Breast epithelium (tissue), 4 donors: ENCODE measurements at places on chromosomes 1 and 21. TPM values are rescaled to one million over a fixed set of nuclear protein-coding genes. Genes with fewer than 3 reads are reported as not detected.
A peak's percentile ranks its signal among the peaks of the same experiment; 100 is the strongest.

DNA sequence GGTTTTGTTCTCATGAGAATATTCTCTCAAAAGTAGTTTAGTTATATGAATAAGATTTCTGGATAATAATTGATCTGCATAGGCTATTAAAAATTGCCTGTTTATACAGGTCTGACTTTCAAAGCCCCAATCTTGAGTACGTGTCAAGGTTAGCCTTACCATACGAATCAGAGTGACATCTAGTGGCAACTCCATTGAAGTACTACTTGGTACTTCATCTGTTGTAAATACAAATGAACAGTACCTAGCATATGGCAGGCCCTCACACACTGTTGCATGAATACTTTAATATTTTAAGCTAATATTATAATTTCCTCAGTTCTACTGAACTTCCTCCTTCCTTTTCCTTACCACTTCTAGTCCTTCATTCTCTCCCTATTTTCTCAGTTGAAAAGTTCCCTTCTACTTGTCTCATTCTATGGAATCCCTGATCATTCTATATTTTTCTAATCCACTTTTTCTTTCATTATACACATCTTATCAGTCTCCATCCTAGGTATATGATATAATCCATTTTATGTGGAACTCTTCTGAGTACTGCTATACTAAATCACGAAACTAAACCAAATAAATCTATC is 101.2 kb downstream of the AKT3 start:
- H3K36me3 ChIP-seq: no peaks in the 10 kb centered on the region
- no peaks in the 10 kb centered on the region for H3K4me1 ChIP-seq
- H3K27me3 ChIP-seq: no peaks in the 10 kb centered on the region
- DNase-seq: no peak
- no peak overlapping the region for H3K4me3 ChIP-seq

- H3K27me3 ChIP-seq: no peaks in the 10 kb centered on the region
- no peak overlapping the region for H3K27ac ChIP-seq
- no peak for DNase-seq
- H3K4me3 ChIP-seq: no peak overlapping the region
- H3K36me3 ChIP-seq: no peaks in the 10 kb centered on the region
These were observed 31.9 kb downstream of the MROH9 start for GRCh38 chr1:170967042-170967910.

GRCh38 chr1:54312796-54313316 is 93.3 kb downstream of the SSBP3 start:
- H3K4me1 ChIP-seq: peaks cover 5% of the 10 kb centered on the region
- peak overlapping the region; percentile 64 for H3K27ac ChIP-seq
- DNase-seq: peak; percentile 54
- H3K36me3 ChIP-seq: no peaks in the 10 kb centered on the region
- H3K4me3 ChIP-seq: no peak overlapping the region

GRCh38 chr1:41359211-41360073 is 1.8 kb upstream of the FOXO6 start:
- H3K27ac ChIP-seq: no peak overlapping the region
- H3K4me3 ChIP-seq: no peak overlapping the region
- H3K36me3 ChIP-seq: no peaks in the 10 kb centered on the region
- H3K27me3 ChIP-seq: no peaks in the 10 kb centered on the region
- DNase-seq: no peak

GRCh38 chr1:15834406-15835204 is 12.9 kb upstream of the SPEN start:
- peaks cover 13% of the 10 kb centered on the region for H3K4me1 ChIP-seq
- H3K36me3 ChIP-seq: no peaks in the 10 kb centered on the region
- H3K27ac ChIP-seq: peak overlapping the region; percentile 96
- H3K27me3 ChIP-seq: no peaks in the 10 kb centered on the region

GRCh38 chr1:158186180-158186579 is 5.5 kb downstream of the CD1D start:
- H3K4me1 ChIP-seq: no peaks in the 10 kb centered on the region
- no peak for DNase-seq
- peaks cover 35% of the 10 kb centered on the region for H3K27me3 ChIP-seq

DNA sequence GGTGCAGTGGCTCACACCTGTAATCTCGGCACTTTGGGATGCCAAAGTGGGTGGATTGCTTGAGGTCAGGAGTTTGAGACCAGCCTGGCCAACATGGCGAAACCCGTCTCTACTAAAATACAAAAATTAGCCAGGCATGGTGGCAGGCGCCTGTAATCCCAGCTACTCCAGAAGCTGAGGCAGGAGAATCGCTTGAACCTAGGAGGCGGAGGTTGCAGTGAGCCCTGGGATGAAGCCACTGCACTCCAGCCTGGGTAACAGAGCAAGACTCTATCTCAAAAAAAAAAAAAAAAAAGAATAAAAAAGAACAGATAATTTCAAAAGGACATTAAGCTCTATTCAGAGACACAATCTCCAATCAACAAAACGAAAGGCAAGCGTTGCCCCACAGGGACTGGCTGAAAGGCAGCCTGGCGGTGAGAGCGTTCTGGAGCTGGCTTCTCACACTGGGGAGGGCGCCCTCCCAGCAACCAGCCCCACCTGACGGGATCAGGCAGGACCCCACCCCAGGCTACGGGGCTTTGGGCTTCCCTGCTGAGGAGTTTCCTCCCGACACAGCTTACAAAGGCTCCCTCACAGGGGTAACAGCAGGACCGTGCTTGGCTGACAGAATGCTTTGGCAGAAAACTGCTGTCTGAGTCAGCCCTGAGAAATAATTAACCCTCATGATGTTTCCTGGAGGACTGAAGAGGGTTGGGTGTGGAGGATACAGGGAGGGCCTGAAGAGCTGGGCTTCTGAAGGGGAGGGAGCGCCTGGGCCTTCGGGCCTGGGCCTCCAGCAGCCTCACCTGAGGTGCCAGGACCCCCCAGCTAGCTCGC is 31.1 kb upstream of the SRP9 start:
- H3K36me3 ChIP-seq: no peaks in the 10 kb centered on the region
- peaks cover 5% of the 10 kb centered on the region for H3K4me1 ChIP-seq

GRCh38 chr1:17642943-17643342 is 103.4 kb downstream of the ARHGEF10L start:
- H3K4me3 ChIP-seq: no peak overlapping the region
- H3K27me3 ChIP-seq: no peaks in the 10 kb centered on the region
- no peaks in the 10 kb centered on the region for H3K36me3 ChIP-seq
- no peak overlapping the region for H3K27ac ChIP-seq
- DNase-seq: no peak
- H3K4me1 ChIP-seq: no peaks in the 10 kb centered on the region

GRCh38 chr1:211698161-211699026 is 23.0 kb upstream of the NEK2 start:
- H3K4me3 ChIP-seq: no peak overlapping the region
- no peaks in the 10 kb centered on the region for H3K36me3 ChIP-seq
- no peak overlapping the region for H3K27ac ChIP-seq
- H3K27me3 ChIP-seq: no peaks in the 10 kb centered on the region

- no peaks in the 10 kb centered on the region for H3K4me1 ChIP-seq
- no peak for DNase-seq
- H3K4me3 ChIP-seq: no peak overlapping the region
- H3K36me3 ChIP-seq: no peaks in the 10 kb centered on the region
- H3K27ac ChIP-seq: no peak overlapping the region
These were observed 214.4 kb downstream of the DAB1 start for GRCh38 chr1:57209495-57209894.

DNA sequence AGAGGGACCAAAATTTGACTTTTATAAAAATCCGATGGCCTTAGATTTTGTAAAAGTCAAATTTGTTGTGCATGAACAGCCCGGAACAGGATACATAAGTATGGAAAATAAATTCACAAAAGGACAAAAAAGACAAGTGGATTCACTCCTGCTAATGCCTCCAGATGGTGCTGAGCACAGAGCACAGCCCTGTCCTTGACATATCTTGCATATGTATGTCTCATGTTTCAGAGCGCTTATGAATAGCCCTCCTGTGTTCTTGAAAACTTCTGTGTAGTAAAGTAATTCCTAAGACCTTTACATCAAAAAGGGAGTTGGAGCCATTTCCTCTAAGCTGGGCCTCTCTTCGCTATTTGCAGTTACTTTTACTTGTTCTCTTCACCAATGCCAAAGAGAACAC is 110.7 kb upstream of the RAB3GAP2 start:
- no peak for DNase-seq
- H3K27me3 ChIP-seq: no peaks in the 10 kb centered on the region
- H3K27ac ChIP-seq: no peak overlapping the region
- H3K36me3 ChIP-seq: no peaks in the 10 kb centered on the region
- H3K4me1 ChIP-seq: no peaks in the 10 kb centered on the region

- no peaks in the 10 kb centered on the region for H3K27me3 ChIP-seq
- H3K4me3 ChIP-seq: no peak overlapping the region
- no peaks in the 10 kb centered on the region for H3K36me3 ChIP-seq
- H3K4me1 ChIP-seq: peaks cover 6% of the 10 kb centered on the region
These were observed 14.2 kb upstream of the SLC44A3 start for GRCh38 chr1:94805912-94806311.

- no peak overlapping the region for H3K4me3 ChIP-seq
- H3K27me3 ChIP-seq: no peaks in the 10 kb centered on the region
- DNase-seq: no peak
- H3K27ac ChIP-seq: peak overlapping the region; percentile 64
- no peaks in the 10 kb centered on the region for H3K36me3 ChIP-seq
These were observed 3.4 kb upstream of the AHDC1 start for GRCh38 chr1:27607239-27607804.

NENF gene
- 78.9 TPM for total RNA-seq

RAB3B gene
- total RNA-seq: 1.3 TPM

LRRC39 gene
- total RNA-seq: 2.5 TPM

FAM72D gene
- 0.32 TPM for total RNA-seq

OR6K3 gene
- not detected for total RNA-seq

NBPF4 gene
- total RNA-seq: not detected
